ACHN (cell line): ENCODE measurements at places on chromosomes 7 and 10.

- peak; percentile 59 for DNase-seq
Measured at GRCh38 chr10:58385784-58386112, 538 bp downstream of the TFAM start.

DNA sequence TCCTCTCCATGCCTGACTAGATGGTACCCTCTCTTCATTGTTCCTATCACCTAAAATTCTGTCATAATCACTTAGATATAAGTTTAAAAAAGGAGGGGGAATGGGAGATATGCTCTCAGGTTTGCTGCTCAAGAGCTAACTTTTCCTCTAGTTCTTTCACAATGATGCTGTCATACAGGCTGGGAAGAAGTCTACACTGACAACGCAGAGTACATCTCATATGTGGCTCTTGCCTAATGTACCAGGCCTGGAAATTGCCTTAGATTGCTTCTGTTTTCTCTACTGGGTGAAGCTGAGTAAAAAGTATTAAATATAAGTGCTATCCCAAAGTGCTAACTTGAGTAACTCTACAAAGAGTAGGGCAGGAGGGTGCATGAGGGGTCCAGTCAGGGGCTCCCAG lies 43.8 kb upstream of the BET1 start:
- DNase-seq: no peak

- peak; percentile 50 for DNase-seq
Measured at GRCh38 chr10:90787393-90788198, 70.2 kb downstream of the HTR7 start.

GRCh38 chr7:112162784-112163506 lies 43.3 kb downstream of the DOCK4 start:
- peak; percentile 25 for DNase-seq

GRCh38 chr10:33272635-33273034 lies 61.8 kb downstream of the NRP1 start:
- no peak for DNase-seq
